ENCODE measurements at places on chromosomes 7 and 10. TPM values are rescaled to one million over a fixed set of nuclear protein-coding genes. Genes with fewer than 3 reads are reported as not detected.

DNA sequence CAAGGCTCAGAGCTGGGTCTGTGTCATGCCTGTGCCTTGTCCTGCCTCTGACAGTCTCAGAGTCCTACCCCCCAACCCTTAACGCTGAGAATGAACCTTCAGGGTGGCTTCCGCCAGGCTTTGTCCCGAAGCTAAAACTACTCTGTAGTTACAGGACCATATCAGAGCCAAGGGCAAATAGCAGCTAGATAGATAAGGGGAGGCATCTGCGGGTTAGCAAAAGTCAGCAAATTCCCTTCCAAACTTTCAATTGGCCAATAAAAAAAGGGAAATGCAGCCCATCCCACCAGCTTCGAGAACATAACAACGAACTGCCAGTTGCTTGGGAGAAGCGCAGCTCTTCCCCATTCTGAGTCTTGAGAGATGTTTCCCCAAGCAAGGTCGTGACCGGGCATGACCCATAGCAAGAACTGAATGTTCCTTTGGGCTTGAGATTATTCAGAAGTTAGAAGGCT, 17.7 kb downstream of the CCL24 start:
- no peaks in the 10 kb centered on the region for H3K27me3 ChIP-seq
- DNase-seq = no peak
- no peak overlapping the region for H3K4me3 ChIP-seq
- H3K36me3 ChIP-seq = no peaks in the 10 kb centered on the region

Gene CASP2
- 12.4 TPM for polyA plus RNA-seq

Gene RFC2
- 33.2 TPM for polyA plus RNA-seq

Gene MACC1
- 0.03 TPM for polyA plus RNA-seq

Gene LFNG
- 0.18 TPM for polyA plus RNA-seq

GRCh38 chr7:123633553-123633952, 22.1 kb upstream of the LMOD2 start:
- peak overlapping the region; percentile 16 for H3K27ac ChIP-seq
- H3K36me3 ChIP-seq = no peaks in the 10 kb centered on the region
- DNase-seq = peak; percentile 77
- peaks cover 17% of the 10 kb centered on the region for H3K4me1 ChIP-seq
- H3K4me3 ChIP-seq = no peak overlapping the region

Gene AKR1C3
- polyA plus RNA-seq = 44.7 TPM
